Cerebellar nuclear complex (tissue), 1 donor: ENCODE measurements at places on chromosomes 4 and X.

DNA sequence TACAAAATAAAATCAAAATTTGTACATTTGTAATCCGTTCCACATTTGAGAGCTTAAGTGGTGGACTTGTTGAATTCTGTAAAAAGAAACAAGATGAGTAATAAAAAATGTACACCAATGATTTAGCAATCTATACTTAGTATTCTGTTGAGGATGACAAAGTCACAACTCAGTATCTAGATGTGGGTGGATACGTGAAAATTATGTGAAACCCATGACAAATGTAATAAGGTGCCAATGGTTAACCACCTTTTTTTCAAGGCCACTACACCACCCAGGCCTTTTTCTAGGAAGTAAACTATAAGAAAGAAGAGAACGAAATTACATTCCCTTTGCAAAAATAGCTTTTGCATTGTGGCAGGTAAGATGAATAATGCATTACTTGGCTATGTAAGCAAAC lies 77.0 kb downstream of the ATP8A1 start:
- no peak for DNase-seq

GRCh38 chr4:129136433-129136832 lies 40.5 kb downstream of the C4orf33 start:
- DNase-seq: no peak

DNA sequence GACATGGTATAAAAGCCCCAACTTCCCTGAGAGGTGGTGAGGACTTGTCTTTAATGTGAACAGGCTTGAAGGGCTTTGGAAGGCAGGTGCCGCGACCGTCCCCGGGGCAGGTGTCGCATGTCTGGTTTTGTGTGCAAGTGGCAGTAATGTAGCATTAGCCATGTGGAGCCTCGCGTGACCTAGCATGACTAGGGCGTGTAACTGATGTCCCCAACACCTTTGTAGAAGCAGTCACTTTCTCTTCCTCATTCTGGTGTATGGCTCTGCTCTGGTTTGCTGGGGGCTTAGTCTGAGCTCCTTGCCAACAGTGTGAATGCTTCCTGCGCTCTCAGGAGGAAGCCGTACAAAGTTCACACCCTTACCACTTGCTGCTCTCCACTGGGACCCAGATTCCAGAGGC lies 145.7 kb downstream of the AMMECR1 start:
- no peak for DNase-seq

DNA sequence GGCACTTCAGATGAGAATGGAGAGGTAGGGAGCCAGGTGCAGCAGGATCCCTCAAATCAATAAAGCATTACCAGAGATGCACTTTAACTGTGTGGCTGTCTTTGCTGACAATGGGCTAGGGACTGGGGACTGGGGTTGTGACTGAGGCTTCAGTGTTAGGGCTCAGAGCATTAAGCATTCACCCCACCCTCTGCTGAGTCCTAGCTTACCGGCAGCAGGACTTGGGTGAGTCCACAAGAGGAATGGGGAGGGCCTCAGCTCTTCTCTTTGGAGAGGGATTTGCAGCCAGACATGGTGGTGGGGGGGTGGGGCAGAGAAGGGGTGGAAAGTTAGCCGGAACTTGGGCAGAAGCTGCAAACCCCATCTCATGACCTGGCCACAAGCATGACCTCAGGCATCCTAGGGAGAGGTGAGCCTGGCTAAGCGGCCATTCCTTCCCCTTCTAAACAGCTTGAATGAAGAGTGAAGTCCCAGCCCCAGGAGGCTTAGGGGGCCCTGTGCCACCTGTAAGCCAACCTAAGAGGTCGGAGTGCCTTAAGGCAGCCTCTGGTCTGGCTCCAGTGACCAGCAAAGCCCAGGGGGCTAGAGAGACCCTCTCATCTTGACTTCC lies 78.4 kb downstream of the STARD8 start:
- DNase-seq: no peak

DNA sequence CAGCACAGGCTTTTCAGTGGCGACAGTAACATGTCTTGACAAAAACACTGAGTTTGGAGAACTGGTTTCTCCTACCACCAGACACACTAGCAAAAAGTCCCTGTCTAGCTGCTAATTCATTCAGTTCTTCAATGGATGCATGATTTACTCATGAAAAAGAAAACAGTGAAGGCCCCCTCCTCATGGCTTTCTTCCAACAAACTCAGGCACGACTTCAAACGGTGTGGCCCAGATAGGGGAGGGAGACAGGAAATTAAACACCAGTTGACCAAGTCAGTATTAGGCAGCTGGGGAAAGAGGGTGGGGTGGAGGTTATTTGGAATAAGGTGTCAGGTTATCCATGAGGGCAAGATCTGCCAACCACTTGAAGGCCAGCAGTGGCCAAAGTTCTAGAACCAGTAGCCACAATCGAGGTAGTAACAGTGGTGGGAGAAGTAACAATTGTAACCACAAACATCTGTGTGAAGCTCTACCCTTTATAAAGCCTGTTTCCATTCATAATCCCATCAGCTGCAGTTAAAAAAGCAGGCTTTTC lies 60.2 kb downstream of the SEPSECS start:
- no peak for DNase-seq

DNA sequence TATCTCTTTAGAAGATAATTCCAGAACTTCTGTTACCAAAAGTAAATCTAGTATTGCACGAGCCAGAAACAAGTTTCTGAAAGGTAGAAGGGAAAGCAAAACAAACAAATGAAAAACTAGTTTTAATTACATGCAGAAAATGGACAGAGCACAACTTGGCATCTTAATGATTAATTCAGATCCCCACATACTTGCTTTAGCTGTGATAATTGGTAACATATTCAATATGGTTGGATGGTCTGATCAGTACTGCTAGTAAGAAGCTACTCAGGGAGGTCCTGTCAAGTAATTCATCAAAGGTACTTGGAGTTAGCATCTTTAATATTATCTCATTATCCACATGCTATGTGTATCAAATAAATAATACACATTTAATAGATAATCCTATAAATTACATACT lies 204.3 kb downstream of the TRAM1L1 start:
- DNase-seq: no peak

DNA sequence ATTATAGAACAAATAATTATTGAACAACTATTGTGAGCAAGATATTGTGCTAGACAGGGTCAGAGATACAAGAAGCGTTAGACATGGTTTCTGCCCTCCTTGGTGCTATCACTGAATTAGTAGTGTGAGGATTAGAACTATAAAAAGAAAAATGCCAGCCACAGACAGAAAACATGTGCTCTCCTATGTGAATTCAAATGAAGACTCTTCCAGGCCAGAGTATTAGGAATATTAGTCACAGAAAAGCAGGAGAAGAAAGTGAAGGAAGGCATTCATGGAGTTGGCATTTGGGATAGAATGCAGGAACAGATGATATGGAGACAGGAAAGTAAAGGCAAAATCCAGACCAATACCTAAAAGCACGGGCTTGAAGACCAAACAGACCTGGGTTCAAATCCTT lies 179.6 kb upstream of the TENM3 start:
- DNase-seq: no peak

- no peak for DNase-seq
Observed at GRCh38 chr4:9847968-9848748, 66.7 kb downstream of the DRD5 start.

GRCh38 chr4:40592034-40592433 lies 37.6 kb downstream of the RBM47 start:
- DNase-seq: no peak

DNA sequence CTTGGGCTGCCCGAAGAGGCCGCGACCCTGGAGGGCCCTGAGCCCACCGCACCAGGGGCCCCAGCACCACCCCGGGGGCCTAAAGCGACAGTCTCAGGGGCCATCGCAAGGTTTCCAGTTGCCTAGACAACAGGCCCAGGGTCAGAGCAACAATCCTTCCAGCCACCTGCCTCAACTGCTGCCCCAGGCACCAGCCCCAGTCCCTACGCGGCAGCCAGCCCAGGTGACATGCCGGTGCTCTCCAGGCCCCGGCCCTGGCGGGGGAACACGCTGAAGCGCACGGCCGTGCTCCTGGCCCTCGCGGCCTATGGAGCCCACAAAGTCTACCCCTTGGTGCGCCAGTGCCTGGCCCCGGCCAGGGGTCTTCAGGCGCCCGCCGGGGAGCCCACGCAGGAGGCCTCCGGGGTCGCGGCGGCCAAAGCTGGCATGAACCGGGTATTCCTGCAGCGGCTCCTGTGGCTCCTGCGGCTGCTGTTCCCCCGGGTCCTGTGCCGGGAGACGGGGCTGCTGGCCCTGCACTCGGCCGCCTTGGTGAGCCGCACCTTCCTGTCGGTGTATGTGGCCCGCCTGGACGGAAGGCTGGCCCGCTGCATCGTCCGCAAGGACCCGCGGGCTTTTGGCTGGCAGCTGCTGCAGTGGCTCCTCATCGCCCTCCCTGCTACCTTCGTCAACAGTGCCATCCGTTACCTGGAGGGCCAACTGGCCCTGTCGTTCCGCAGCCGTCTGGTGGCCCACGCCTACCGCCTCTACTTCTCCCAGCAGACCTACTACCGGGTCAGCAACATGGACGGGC lies 579 bp downstream of the ABCD1 start:
- DNase-seq: no peak

GRCh38 chr4:26482508-26483462 lies 7.5 kb downstream of the CCKAR start:
- DNase-seq: no peak

DNA sequence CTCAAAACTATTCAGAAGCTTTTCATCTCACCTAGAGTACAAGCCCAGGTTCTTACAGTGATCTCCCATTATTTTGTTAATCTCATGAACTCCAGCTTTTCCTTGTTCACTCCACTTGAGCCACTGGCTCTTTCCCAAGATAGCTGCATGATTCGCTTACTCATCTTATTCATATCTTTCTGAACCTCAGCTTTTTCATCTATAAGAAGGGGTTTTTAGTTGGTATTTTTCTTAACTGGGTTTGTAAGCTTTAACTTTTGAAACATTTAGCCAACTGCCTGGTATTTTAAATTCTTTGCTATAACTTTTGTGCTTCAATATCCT lies 24.0 kb downstream of the GIMD1 start:
- DNase-seq: no peak

DNA sequence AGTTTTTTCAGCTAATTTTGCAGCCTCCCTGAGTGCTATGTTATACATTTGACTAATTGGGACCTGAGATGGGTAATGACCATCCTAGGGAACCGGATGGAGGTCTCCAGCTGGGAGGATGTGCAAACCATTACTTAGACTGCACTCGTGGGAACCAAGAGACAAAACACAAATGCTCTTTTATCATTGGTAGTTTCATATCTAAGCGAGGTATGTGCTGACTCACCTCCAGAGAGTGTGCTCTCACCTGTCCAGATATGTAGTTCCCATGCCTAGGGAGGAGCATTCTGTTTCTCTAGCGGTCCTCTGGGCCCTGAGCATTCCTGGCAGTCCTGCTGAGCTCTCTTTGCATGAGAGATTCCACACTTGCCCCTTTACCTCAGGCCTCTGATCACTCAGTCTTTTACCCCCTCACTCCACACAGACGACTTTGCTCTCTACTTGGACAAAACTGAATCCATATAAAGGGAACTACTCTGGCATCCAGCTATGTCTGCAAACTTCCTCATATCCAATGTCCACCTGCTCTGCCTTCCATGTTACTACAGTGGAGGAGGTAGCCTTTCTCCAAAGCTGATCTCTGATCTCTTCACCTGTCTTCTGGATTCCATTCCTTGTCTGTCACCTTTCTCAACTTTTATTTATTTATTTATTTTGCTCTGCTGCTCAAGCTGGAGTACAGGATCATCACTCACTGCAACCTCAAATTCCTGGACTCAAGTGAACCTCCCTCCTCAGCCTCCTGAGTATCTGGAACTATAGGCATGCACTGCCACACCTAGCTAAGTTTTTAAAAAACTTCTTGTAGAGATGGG lies 88.4 kb downstream of the LRP2BP start:
- DNase-seq: no peak

DNA sequence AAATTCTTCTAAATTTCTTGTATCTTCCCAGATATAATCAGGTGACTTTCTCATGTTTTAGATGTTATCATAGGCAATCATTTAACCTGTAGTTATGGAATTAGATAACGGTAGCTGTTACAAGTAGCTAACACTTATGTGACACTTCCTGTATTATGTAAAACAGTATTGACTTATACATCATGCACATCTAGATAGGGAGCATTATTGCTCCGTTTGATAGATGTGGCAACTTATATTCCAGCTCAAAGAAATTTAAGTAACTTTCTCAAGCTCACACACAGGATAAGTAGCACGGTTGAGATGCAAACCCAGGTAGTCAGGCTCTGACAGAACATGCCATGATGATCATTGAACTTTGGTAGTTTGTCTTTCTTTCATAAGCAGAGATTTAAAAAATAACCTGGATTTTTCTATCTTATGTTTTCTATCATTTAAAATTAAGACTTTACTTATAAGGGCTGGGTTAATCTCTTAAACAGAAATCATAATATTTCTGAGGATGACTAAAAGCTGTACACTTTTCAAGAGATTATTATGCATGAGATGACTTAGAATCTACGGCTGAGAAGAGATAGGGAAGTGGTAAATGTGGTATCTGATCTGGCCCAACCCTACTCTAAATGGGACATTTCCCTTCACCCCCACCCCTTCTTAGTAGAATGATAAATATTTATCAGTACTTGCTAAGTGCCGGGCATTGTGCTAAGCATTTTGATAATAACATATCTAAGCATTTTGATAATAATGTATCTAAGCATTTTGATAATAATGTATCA lies 69.1 kb upstream of the HPGD start:
- DNase-seq: no peak

- no peak for DNase-seq
Observed at GRCh38 chr4:147011411-147011810, 65.7 kb upstream of the TTC29 start.

DNA sequence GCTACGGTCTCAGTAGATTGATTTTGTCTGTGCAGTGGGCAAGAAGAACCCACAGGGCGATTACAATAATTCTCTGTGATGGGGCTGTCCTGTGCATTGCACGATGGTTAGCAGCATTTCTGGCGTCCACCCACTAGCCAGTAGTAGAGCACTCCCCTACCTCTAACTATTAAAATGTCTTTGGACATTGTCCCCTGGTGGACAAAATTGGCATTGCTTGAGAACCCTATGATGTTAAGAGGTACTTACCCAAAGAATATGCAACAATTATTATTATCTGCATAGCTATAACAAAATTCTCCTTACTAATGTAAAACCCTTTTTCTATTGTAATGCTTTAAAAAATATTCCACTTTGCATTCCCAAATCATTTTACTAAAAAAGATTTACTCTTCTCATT lies 109.5 kb upstream of the VCX3A start:
- no peak for DNase-seq

- DNase-seq: no peak
Observed at GRCh38 chrX:112760697-112761096, 79.9 kb downstream of the AMOT start.

DNA sequence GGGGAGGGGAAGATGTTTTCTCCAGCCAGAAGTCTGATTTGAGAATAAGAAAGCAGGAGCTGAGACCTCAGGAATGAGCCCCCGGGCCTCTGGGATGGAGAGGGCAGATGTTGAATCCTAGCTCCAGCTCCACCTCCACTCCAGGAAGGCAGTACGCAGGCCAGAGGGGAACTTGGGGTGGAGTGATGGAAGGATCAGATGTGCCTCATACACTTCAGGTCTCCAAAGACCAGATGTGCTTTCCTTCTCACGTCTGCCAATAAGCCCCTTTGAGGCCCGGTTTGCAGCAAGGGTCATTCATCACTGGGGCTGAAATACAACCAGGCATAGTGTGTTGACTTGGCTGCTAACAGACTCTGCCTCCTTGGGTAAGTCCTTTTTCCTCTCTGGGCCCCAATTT lies 28.1 kb downstream of the STARD8 start:
- no peak for DNase-seq
